Heart right ventricle (tissue), 16 donors: ENCODE measurements at places on chromosomes 12 and 14. TPM values are rescaled to one million over a fixed set of nuclear protein-coding genes. Genes with fewer than 3 reads are reported as not detected.

- H3K4me3 ChIP-seq, result no peak overlapping the region
- no peak for DNase-seq
- H3K4me1 ChIP-seq, result no peaks in the 10 kb centered on the region
- H3K27me3 ChIP-seq, result no peaks in the 10 kb centered on the region
- no peaks in the 10 kb centered on the region for H3K36me3 ChIP-seq
These were observed 17.6 kb downstream of the CKB start for GRCh38 chr14:103504991-103505565.

- no peaks in the 10 kb centered on the region for H3K27me3 ChIP-seq
- H3K4me1 ChIP-seq, result no peaks in the 10 kb centered on the region
- no peak overlapping the region for H3K4me3 ChIP-seq
- no peak for DNase-seq
- H3K27ac ChIP-seq, result no peak overlapping the region
- H3K36me3 ChIP-seq, result no peaks in the 10 kb centered on the region
These were observed 14.2 kb upstream of the SRSF5 start for GRCh38 chr14:69752773-69753172.

DNA sequence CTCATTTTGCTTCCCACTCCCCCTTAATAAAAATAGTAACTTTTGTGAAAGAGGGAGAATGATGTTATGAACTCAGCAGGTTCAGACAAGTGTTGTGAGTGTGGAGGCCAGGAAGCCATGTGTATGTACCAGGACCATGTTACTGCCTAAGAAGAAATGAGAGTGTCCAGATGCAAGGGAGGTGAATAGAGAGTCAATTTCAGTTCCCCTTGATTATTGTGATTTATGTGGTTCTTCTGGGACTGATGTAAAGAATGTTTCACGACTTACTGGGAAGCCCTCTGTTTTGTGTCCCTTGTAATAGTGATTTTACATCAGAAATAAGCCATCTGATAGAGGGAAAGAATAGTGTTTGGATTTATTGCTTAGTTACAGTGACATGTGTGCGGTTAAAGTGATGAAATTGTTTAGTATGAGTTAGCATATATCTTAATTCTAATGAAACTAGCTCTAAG is 32.5 kb downstream of the FBXO34 start:
- peaks cover 71% of the 10 kb centered on the region for H3K4me1 ChIP-seq
- no peaks in the 10 kb centered on the region for H3K36me3 ChIP-seq
- no peak overlapping the region for H3K4me3 ChIP-seq
- no peak for DNase-seq

Gene EPYC
- not detected for polyA plus RNA-seq

DNA sequence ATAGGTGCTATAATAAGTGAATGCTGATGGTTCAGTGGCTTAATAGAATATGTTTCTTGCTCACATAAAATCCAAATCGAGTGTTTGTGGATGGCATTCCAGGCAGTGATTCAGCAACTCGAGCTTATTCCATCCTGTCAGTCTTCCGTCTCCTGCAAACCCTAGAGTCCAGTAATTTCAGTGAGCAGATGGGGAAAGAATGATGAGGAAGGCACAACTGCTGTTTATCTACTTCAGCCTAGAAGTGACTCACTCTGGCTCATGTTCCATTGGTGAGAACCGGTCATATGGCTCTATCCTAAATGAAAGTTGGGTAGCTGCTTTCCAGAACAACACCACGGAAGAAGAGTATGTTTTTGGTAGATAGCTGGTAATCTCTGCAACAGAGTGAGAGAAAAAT is 421.8 kb upstream of the PDE3A start:
- no peaks in the 10 kb centered on the region for H3K27me3 ChIP-seq
- peaks cover 4% of the 10 kb centered on the region for H3K4me1 ChIP-seq
- peak overlapping the region; percentile 32 for H3K27ac ChIP-seq

GRCh38 chr12:20383612-20384011 is 15.3 kb downstream of the PDE3A start:
- no peaks in the 10 kb centered on the region for H3K27me3 ChIP-seq
- H3K27ac ChIP-seq, result peak overlapping the region; percentile 28
- DNase-seq, result no peak

Gene AQP2
- polyA plus RNA-seq, result not detected

- no peak for DNase-seq
- H3K4me1 ChIP-seq, result no peaks in the 10 kb centered on the region
- no peak overlapping the region for H3K27ac ChIP-seq
- peaks cover 5% of the 10 kb centered on the region for H3K27me3 ChIP-seq
These were observed 8.0 kb downstream of the CHGA start for GRCh38 chr14:92930737-92931602.

GRCh38 chr14:42424501-42424900 is 817.8 kb downstream of the LRFN5 start:
- no peak overlapping the region for H3K4me3 ChIP-seq
- DNase-seq, result no peak
- H3K4me1 ChIP-seq, result no peaks in the 10 kb centered on the region
- no peaks in the 10 kb centered on the region for H3K27me3 ChIP-seq

DNA sequence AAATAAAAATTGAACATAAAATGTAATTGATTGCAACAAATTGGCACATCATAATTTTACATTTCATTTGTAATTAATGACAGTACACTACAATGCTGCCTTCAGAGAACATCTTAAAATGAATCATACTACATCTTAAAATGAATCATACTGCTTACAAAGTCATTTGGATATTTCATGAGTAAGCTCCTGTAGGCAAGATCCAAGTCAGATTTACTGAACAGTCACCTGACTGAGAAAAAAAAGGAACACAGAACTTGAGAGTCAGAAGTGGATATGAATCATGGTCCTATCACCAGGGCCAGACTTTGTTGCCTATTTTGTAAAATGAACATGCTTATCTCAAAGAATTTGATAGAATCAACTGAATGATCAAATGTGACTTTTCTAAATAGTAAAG is 32.7 kb upstream of the FBLN5 start:
- H3K27me3 ChIP-seq, result no peaks in the 10 kb centered on the region
- no peaks in the 10 kb centered on the region for H3K4me1 ChIP-seq
- H3K27ac ChIP-seq, result no peak overlapping the region
- H3K36me3 ChIP-seq, result peaks cover 69% of the 10 kb centered on the region
- DNase-seq, result no peak

Gene LRRC43
- polyA plus RNA-seq, result 0.07 TPM

Gene CNTN1
- polyA plus RNA-seq, result 0.15 TPM

- no peak overlapping the region for H3K27ac ChIP-seq
- peaks cover 4% of the 10 kb centered on the region for H3K4me1 ChIP-seq
- no peak overlapping the region for H3K4me3 ChIP-seq
These were observed 39.9 kb downstream of the MAX start for GRCh38 chr14:65062096-65063075.

DNA sequence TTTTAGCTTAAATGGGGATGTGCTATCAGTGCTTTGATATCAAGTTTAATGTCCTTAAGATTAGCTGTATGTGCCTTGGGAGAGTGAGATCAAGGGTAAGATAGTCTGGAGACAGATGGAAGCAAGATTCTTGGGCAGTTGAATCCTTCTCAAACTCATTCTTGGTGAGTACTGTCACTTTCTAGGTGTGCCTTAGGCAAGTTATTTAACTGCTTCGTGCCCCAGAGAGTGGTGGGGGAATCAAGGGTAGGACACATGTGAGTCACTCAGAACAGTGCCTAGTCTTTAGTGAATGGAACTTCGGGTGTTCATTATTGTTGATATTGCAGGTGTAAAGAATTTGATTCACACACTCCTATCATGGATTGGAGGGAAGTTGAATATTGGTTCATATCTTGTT is 803.7 kb downstream of the DIO2 start:
- no peak for DNase-seq
- no peaks in the 10 kb centered on the region for H3K4me1 ChIP-seq
- H3K27me3 ChIP-seq, result no peaks in the 10 kb centered on the region
- H3K4me3 ChIP-seq, result no peak overlapping the region
- H3K27ac ChIP-seq, result no peak overlapping the region

DNA sequence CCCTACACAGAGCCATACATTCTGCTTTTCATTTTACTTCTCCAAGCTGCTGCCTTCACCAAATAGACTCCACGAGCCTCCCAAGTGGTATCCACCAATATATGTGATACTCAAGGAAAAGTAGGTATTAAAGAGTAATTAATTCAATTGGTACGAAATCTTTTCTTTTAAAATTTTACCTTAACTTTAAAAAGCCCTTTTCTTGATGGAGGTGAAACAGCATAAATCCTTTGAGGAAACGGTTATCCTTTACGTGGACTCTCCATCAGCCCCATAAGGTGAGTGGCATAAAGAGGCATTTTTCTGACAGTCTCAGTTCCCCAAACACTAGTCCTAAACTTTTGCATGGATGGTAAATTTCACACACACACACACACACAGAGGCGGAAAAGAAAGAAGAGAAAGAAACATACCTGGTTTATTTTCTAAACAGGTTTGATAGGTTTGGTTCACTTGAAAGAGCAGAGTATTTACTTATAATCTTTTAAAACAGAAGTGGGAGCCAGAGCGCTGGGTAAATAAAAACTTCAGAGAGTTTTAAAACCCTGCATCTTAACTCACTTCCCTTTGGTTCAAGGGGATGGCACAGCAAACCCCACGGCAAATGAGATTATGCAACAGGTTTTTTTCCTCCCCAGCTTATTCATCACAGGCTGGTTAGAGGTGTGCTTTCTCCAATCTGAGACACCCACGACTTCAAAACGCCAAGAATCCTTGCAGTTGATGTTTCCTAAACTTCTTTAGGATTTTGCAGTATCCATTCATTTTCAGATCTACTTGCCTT is 1.9 kb downstream of the DUSP16 start:
- peak; percentile 40 for DNase-seq
- peaks cover 36% of the 10 kb centered on the region for H3K4me1 ChIP-seq
- H3K36me3 ChIP-seq, result no peaks in the 10 kb centered on the region
- peak overlapping the region; percentile 100 for H3K27ac ChIP-seq

- H3K4me3 ChIP-seq, result no peak overlapping the region
- no peaks in the 10 kb centered on the region for H3K36me3 ChIP-seq
- H3K27ac ChIP-seq, result no peak overlapping the region
- no peaks in the 10 kb centered on the region for H3K27me3 ChIP-seq
- no peak for DNase-seq
- no peaks in the 10 kb centered on the region for H3K4me1 ChIP-seq
These were observed 125.4 kb downstream of the KIF26A start for GRCh38 chr14:104263675-104264358.

Gene TRPV4
- 0.29 TPM for polyA plus RNA-seq

Gene GPR68
- polyA plus RNA-seq, result 0.54 TPM

Gene KLHL33
- 1.2 TPM for polyA plus RNA-seq

- H3K4me1 ChIP-seq, result no peaks in the 10 kb centered on the region
- H3K27me3 ChIP-seq, result no peaks in the 10 kb centered on the region
- no peak overlapping the region for H3K4me3 ChIP-seq
- no peaks in the 10 kb centered on the region for H3K36me3 ChIP-seq
- H3K27ac ChIP-seq, result no peak overlapping the region
- no peak for DNase-seq
These were observed 29.3 kb upstream of the PELI2 start for GRCh38 chr14:56088941-56089340.

DNA sequence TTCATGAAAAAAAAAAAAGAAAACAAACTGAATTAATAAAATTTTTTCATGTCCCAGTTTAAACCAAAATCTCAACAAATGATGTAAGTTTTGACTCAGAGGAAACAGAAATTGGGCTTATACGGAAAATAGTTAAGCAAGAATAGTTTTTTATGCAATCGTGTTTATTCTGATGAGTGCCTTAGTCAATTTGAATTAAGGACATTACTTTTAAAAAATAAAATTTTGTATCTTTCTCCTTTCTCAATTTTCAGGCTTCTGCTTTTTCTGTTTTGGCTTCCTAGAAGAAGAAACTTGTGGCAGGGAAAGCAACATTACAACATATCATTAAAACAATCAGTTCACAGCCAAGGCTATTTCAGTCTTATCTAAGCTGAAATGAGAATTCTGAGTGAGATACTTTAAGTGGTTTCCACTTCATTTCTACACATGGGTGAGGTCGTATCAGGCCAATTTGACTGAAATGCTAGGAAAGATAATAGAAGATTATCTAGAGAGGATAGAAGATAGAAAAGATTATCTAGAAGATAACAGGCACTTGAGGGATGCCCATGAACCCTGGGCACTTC is 52.4 kb downstream of the BCL2L14 start:
- no peak overlapping the region for H3K4me3 ChIP-seq
- no peak overlapping the region for H3K27ac ChIP-seq
- no peaks in the 10 kb centered on the region for H3K27me3 ChIP-seq
- no peak for DNase-seq
- no peaks in the 10 kb centered on the region for H3K4me1 ChIP-seq

Gene RAD52
- polyA plus RNA-seq, result 14.8 TPM

DNA sequence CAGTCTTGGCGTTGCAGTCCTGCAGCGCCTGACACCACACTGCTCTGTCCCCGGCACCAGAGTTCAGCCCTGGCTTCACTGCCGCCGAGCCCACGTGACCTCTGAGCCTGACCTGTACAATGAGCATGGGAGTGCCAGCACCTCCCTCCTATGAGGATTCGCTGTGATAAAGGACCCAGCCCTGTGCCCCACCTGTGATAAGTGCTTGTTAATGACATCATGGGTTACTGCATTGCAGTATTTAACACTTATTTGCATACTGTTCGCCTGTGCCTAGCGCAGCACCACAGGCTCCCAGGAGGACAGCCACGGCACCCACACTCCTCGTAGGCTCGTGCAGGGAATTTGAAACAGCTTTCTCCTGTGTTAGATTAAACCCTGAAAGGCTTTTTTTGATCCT is 118.2 kb upstream of the GSC start:
- DNase-seq, result no peak
- H3K27ac ChIP-seq, result no peak overlapping the region
- H3K4me1 ChIP-seq, result no peaks in the 10 kb centered on the region
- H3K4me3 ChIP-seq, result no peak overlapping the region

- peak; percentile 77 for DNase-seq
- H3K4me3 ChIP-seq, result no peak overlapping the region
- no peak overlapping the region for H3K27ac ChIP-seq
- no peaks in the 10 kb centered on the region for H3K4me1 ChIP-seq
These were observed 309.3 kb downstream of the ITPR2 start for GRCh38 chr12:26523708-26524150.

Gene MEG3
- polyA plus RNA-seq, result 122 TPM

DNA sequence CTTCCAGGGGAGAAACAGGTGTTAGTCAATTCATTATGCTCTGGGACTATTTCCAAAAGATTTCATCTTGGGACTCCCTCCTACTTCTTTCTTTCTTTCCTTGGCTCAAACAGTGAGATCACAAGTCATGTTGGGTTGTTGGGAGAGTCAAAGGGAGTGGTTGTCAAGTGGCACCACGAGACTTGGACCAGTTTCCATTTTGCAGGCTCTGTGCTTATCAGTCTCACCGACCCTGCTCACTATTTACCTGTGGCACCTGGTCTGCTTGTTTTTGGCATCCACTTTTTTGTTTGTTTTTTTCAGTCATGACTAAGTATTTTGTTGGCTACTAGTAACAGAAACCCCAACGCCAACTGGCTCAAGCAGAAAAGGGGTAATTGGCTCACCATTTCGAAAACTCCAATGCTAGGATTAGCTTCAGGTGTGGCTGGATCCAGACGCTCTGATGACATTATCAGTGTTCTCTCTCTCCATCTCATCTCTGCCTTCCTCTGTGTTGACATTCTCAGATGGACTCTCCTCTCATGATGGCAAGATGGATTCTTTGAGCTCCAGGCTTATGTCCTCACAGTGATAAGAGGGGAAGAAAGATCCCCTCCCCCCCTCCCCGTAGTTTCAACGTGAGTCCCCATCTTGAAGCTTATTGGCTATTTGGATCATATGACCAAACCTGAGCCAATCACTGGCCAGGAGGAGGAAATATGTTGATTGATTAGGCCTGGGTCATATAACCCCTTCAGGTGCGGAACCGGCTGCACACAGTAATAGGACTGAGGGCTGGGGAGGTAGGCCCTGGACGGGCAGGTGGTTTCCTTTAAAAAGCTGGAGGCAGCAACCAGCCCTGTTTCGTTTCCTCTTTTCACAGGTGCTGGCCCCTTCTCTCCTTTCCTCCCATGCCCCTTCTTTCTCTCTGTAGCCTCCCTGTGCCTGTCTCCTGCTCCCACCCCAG is 84.2 kb downstream of the AACS start:
- no peaks in the 10 kb centered on the region for H3K4me1 ChIP-seq
- no peak overlapping the region for H3K27ac ChIP-seq
- DNase-seq, result no peak
- H3K4me3 ChIP-seq, result no peak overlapping the region
- no peaks in the 10 kb centered on the region for H3K36me3 ChIP-seq
